ENCODE measurements at places on chromosomes 5 and 9. TPM values are rescaled to one million over a fixed set of nuclear protein-coding genes. Genes with fewer than 3 reads are reported as not detected.

EIF4EBP3 gene
- 1.3 TPM for total RNA-seq

CTXN3 gene
- not detected for total RNA-seq

CAAP1 gene
- 16.7 TPM for total RNA-seq

PLGRKT gene
- 16.5 TPM for total RNA-seq

CCL19 gene
- 0.39 TPM for total RNA-seq

SLC6A7 gene
- not detected for total RNA-seq

FAM151B gene
- total RNA-seq, result 7.6 TPM

AIF1L gene
- total RNA-seq, result 8.1 TPM

PDZD2 gene
- 34.9 TPM for total RNA-seq

RUSC2 gene
- 11.2 TPM for total RNA-seq

WDR38 gene
- not detected for total RNA-seq

NXNL2 gene
- total RNA-seq, result not detected

RASGEF1C gene
- 0.79 TPM for total RNA-seq

C9orf153 gene
- total RNA-seq, result 0.79 TPM

BAAT gene
- total RNA-seq, result not detected

NEK6 gene
- 27.2 TPM for total RNA-seq

ATOSB gene
- 8.8 TPM for total RNA-seq

PTGES gene
- 9.1 TPM for total RNA-seq

SLC36A2 gene
- total RNA-seq, result 0.20 TPM

PITX1 gene
- total RNA-seq, result 1.1 TPM
